ENCODE measurements at places on chromosomes 3 and 15.

- no peak for DNase-seq
These were observed 9.9 kb downstream of the CRABP1 start for GRCh38 chr15:78350058-78350457.

DNA sequence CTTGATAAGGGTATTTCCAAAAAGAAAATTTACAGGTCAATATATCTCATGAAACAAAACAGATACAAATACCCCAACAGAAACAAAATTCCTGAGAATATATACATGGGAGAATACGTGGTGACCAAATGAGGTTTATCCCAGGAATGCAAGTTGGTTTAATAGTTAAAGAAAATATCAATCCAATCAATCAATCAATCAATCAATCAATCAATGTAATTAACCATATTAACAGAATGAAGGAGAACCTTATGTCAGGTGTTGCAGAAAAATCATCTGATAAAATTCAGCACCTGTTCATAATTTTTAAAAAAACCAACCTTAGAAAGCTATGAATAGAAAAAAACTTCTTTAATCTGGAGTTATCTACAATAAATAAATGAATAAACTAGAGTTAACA is 35.9 kb downstream of the ITGA11 start:
- no peak for DNase-seq

DNA sequence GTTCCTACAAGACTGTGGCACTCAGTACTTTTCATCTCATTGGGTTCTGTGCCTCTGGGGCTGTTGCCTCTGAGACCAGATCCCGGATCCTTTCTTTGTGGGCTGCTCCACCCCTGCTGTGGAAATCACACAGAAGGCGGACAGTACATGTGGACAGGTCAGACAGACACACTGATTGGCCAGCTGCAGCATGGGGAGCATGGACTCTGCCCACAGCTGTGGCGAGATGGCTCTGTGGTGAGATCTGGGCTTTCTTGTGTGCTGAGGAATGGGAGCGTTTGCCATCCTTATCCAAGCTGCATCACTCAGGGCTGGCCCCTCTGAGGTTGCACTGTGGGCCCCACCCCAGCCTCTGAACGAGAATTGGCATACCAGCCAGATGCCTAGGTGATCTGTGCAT is 147.0 kb downstream of the APBA2 start:
- no peak for DNase-seq

- DNase-seq = no peak
These were observed 300.2 kb downstream of the OTOL1 start for GRCh38 chr3:161796780-161797179.

DNA sequence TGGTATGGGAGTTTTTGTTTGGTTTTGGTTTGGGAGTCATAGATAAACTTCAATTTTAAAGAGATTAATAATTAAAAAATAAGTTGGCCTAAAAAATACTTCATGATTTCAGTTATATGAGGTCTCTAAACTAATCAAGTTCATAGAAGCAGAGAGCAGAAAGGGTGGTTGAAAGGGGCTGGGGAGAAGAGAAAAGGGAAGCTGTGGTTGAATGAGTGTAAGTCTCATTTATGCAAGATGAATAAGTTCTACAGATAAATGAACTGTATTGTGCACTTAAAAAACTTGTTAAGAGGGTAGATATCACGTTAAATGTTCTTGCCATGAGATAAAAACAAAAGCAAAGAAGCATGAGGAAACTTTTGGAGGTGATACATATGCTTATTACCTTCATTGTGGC is 188.7 kb downstream of the NSUN3 start:
- no peak for DNase-seq

GRCh38 chr15:47756872-47757271 is 39.6 kb downstream of the SEMA6D start:
- no peak for DNase-seq

GRCh38 chr3:15768421-15769255 is 29.1 kb downstream of the ANKRD28 start:
- no peak for DNase-seq

DNA sequence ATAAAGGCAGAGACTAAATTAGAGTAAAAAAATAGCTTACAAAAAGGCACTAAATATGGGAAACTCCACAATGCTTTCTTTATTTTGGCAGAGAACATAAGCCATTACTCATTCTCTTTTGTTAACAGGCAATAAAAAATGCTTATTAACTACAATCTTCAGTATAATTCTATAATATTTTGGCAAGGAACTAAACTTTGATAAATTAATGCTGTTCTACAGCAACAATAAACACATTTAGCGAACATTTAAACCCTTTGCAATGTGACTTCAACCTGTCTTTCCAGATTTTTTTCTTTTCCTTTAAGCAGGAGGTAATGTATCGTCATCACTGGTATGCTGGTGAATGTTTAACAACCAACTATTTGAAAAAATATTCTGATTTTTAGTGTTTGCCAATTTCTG is 42.2 kb upstream of the POU1F1 start:
- DNase-seq = no peak

DNA sequence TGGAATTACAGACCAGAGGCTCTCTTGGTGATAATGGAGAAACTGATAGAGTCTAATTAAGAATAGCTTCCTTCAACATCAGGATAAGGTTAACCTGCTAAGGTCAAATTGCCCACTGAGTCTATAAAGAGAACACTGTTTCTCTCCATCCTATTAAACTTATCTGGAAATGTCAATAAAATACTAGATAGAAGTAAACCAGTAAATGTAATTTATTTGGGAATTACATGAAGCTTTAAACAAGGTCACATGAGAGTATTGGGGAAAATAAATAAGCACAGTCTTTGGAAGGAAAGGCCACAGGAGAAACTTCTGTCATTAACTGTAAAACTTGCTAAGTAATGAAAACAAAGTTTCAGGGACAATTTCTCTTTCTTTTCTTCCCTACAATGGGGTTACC is 118.5 kb downstream of the DPH6 start:
- no peak for DNase-seq

DNA sequence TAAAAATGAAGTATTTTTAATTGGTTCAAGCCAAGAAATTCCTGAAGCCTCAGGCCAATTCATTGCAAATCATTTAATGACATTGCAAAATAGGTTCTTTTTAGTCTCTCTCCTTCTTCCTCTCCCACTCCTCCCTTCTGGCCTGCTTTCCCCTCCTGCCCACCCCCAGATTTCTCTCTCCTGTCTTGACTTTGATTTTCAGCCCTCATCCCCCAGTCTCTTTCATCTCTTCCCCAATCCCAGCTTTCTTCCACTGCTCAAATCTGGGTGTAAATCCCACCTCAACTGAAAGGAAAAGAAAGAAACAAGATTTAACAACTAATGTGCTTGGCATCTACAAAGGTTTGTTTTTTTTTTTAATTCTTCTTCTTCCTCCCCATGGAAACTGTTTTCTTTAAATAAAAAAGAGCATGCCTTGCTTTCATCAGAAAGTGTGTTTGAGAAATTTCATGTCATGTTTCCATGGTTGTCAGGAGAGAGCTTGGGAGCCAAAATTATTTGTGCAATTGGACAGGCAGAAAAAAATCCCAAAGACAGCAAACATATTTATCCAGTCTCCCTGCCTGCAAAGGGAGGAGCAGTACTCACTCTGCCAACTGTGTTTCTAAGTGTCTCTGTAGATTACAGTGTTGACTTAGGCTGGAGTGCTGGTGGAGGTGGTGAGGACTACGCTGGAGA is 50.4 kb downstream of the BOC start:
- no peak for DNase-seq

GRCh38 chr3:16460886-16461285 is 52.6 kb downstream of the RFTN1 start:
- DNase-seq = no peak

DNA sequence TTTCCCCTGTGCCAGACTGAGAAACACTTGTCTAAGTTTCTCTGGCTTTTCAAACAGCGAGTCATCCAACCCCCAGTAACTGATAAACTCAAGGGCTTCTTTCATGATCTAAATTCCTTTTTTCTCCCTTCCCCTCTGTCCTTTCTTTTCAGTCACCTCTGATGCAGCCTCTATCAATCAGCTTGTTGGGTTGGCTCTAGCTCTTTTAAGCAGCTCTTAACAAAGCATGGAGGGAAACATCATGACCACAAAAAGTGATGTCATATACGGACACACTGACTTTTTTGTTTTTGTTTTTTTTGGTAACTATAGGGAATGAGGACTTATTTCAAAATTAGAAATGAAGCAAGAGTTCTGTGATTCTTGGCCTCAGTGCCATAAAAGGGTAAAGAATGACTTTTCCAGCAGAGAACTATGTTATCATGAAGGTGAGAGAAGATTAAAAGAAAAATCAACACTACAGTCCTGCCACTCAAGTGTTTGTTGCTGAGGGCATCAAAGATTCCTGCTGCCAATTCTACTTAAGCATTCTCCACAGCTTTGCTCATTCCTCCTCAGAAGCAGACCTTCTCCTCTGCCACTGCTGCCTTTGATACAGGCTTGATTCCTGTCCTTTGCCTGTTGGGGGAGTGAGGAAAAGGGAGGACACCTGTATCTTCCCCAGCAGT is 457.0 kb upstream of the ONECUT1 start:
- DNase-seq = no peak

- no peak for DNase-seq
These were observed 101.4 kb downstream of the GBE1 start for GRCh38 chr3:81660036-81660435.

GRCh38 chr15:77482570-77482969 is 61.9 kb downstream of the HMG20A start:
- no peak for DNase-seq

- no peak for DNase-seq
These were observed 40.5 kb downstream of the CYFIP1 start for GRCh38 chr15:22939652-22940061.
